ENCODE measurements at places on chromosomes 2 and 18. TPM values are rescaled to one million over a fixed set of nuclear protein-coding genes. Genes with fewer than 3 reads are reported as not detected.

- no peak for DNase-seq
Observed at GRCh38 chr2:163690896-163691295, 44.9 kb downstream of the FIGN start.

DNA sequence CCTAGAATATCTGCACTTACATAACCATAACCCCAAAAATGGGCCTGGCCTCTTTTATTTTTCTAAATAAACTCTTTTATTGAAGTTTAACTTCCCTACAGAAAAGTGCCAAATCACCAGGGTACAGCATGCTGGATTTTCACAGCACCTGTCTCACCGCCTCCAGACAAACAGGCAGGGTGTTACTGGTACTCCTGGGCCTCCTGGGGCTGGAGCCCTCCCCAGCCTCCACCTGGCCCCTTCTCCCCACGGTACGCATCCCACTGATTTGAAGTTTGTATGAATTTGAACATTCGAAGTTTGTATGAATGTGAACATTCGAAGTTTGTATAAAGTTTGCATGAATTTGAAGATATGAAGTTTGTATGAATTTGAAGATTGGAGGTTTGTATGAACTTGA, 232.1 kb downstream of the NDUFA10 start:
- no peak for DNase-seq

DNA sequence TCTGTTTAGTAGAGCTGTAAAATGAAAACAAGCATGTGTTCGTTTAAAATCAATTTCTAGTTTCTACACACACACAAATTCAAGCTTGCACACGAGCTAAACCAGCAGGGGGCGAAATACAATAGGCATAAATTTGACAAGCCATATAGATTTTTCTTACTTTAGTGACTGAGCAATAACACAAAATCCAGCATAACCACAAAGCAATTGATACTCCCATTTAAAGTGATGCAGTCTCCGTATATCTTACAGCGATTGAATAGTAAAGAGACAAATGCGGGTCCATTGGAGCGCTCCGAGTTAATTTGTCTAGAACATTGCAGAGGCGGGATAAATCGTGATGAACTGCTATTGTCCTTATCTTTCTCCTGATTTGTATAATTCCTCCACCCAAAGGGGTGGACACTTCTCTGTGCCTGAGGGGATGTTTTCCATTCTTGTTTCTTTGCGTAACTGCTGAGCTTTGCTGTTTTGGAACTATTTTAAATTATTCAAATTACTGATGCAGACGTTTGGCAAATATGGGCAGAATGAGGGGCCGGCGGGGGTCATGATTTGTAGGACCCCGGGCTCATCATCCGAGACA, 1.2 kb upstream of the AFTPH start:
- peak; percentile 82 for DNase-seq

- DNase-seq, result no peak
Observed at GRCh38 chr18:21741562-21742314, 1.1 kb downstream of the MIB1 start.

DNA sequence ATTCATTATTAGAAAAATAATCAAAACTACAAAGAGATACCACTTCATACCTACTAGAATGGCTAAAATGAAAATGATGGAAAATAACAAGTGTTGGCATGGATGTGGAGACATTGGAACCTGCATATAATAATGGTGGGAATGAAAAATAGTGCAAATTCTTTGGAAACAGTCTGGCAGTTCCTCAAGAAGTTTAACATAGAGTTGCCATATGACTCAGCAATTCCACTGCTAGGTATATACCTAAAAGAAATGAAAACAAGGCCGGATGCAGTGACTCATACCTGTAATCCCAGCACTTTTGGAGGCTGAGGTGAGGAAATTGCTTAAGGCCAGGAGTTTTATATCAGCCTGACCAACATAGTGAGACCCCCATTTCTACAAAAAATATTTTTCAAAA, 41.6 kb upstream of the ACYP2 start:
- DNase-seq, result no peak

RAB17 gene
- total RNA-seq, result 64.8 TPM

RASGRP3 gene
- total RNA-seq, result 7.4 TPM

KATNAL2 gene
- 8.0 TPM for total RNA-seq

DSC1 gene
- not detected for total RNA-seq
